ENCODE measurements at places on chromosomes 4 and X.

DNA sequence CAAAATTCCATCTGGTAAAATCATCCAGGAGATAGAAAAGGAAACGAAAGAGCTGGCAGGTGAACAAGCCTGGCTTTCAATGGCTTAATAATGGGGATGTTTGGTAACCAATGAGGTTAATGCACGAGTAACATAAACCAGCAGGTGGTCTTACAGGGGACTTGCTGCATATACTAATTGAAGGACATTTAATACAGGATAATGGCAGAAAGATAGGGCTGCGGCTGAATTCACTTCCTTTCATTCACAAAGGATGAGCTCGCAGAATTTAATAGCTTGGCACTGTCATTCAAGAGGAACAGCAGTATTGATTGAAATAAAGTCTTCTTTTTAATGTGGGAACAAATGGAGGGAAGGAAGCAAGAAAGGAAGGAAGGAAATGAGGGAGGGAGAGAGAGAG, 156.3 kb upstream of the RAI2 start:
- DNase-seq: no peak

GRCh38 chr4:80255329-80256095, 11.0 kb upstream of the FGF5 start:
- DNase-seq: no peak

DNA sequence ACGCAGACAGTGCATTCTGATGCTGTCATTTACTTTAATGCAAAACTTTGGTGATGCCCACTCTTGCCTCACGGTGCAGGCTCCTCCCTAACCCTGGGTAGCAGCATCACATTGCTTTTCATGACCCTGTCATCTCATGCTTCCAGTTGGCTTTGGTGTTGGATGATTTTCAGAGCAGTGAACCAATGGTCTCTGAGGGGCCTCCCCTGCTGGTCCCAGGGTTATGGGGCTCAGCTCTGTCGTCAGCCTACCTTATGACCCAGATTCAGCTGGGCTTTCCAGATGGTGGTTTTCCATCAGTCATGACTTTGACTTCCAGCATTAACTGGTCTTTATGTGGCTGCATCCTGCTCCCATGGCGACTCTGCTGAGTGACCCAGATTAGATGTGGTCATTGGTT, 56.0 kb downstream of the NOP14 start:
- DNase-seq: no peak

GRCh38 chr4:72857216-72857615, 212.3 kb downstream of the COX18 start:
- DNase-seq: no peak

DNA sequence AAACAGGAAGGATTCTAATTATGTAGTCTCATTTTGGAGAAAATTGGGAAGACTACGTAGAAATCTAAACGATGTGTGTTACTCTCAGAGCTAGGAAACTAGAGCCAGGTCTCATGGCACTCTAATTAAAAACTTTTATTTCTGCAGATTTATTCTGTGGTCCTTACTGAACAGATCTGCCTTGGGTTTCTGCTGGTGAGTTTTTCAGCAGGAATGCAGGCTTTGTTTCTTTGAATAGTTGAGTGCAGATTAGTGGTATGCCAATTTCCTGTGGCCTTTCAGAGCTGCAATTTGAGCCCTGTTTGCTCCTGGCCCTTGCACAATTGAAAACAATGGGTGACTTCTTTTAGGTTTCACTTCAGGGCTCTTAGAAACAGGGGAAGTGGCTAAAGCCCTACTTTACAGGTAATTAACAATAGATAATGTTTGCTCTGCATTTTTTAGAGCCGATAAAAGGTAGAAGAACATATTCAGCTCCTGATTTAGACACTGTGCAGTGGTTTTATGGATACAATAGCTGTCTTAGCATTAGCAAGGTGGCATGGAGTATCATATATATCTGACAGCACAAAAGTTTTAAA, 21.8 kb downstream of the SPRY1 start:
- no peak for DNase-seq

DNA sequence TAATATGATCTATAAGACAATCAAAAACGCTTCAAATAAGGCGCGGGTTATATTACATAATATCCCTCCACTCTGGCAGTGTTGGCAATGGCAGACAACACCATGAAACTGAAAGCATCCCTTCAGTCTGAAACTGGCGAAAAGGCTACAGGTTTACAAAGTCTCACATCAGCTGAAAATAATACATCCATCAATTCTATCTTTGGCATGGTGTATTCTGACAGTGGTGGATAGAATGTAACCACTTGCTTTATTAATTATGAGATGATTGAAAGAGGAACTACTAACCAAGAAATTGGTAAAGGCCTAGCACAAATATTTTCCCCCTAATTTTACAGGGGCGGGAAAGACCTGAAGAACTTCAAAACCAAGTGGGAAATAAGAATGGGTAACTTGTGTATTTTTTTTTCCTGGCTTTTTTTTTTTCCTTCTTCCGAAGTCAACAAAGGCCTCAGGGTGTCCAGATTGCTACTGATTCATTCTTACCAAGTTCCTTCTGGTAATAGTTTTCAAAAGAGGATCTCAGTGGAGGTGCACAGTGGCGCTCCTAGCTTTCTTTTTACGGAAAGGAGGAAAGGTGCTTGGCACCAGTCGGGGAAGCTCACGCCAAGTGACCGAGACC, 728 bp downstream of the UBA6 start:
- DNase-seq: no peak

DNA sequence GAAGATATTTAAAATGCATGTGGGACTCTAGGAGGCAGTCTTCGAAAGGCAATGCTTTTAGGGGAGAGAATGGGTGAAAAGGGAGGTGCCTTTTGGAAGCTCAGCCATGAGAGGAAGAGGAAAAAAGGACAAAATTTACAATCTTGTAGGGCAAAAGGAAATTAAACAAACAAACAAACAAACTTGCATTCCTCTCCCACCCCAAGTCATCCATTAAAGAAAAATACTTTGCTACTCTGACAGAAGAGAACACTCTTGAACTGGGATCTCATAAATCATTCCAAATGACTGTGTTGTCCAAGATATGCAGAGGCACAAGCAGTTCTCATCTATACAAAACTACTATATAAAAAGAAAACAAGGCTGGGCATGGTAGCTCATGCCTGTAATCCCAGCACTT, 46.7 kb downstream of the HELQ start:
- DNase-seq: no peak

GRCh38 chr4:98891478-98892337, 37.2 kb downstream of the EIF4E start:
- DNase-seq: no peak

Data from psoas muscle (tissue), 8 donors.